ENCODE measurements at places on chromosomes 3 and 15. TPM values are rescaled to one million over a fixed set of nuclear protein-coding genes. Genes with fewer than 3 reads are reported as not detected.

- DNase-seq = no peak
These were observed 37.1 kb upstream of the HDC start for GRCh38 chr15:50302581-50302980.

DNA sequence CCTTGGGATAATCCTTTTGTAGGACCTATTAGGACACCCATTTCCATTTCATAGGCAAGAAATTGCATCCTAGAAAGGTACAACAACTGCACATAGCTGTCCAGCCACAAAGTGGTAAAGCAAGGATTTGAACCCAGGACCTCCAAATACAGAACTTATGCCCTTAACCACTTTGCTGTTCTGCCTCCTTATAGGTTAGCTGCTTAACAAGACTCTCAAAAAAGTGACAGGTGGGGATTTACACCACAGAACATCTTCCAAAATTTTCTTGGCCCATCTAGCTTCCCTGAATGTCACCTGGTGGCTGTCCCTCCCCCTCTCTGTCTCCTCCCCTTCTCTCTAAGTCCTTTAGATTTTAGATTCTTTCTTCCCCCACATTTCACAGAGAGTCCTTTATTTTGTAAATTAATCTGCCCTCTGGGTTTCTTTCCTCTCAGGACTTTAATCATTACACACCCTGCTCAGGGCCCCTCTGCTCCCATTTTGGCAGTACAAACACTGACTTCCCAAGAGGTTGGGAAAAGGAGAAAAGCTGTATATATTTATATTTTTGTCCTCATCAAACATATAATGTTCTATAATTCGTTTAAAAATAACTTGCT, 120.6 kb downstream of the CPNE4 start:
- no peak for DNase-seq

GRCh38 chr3:64166584-64167162, 58.6 kb downstream of the PRICKLE2 start:
- DNase-seq = no peak

- no peak for DNase-seq
These were observed 811.0 kb downstream of the TUSC7 start for GRCh38 chr3:117520582-117520981.

Gene SERPINI2
- total RNA-seq = not detected

DNA sequence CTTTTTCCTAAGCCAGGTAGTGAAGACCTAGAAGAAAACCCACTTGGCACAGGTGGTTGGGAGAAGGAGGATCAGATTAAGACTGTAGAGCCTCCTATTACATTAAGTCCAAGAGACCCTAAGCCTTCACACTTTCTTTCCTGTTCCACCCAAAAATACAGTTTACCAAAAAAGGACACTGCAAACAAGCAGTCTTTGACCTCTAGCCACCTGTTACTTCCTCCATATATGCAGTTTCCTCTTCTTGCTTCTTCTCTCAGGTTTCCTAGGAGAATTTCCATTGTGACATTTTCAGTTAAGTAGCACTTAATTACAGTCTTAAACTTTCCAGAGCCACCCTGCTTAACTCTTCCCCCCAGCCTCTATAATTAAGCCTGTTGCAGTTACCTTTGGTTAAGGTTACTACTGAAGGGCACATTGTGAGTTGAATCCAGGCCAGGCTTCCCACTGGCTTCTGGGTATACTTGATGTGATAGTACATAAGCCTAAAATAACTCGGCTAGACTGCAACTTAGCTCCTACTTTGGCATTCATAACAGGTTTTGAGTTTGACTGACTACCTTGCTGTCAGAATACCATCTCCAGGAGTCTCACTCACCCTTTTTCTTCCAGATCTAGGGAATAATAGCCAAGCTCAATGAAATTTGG, 114.2 kb upstream of the UMPS start:
- DNase-seq = no peak

GRCh38 chr3:142022381-142022780, 127.0 kb downstream of the TFDP2 start:
- no peak for DNase-seq

Gene ACY1
- 21.1 TPM for total RNA-seq

DNA sequence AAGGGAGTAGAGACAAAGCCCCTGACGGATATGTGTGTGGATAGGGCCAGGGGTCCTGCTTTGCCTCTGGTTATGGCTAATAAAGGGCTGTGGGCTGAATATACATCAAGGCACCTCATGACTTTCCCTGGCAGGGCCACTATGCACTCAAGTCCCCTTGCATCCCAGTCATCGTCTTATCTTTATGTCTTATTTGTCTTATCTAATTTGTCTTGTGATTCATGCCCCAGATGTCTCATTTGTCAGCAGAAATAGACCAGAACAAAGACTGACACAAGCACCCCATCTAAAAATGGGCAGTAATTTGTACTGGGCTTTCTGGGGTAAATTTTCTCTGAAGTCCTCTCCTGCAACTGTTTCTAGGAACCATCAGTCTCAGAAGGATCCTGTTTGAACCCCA, 68.6 kb downstream of the ITGA11 start:
- no peak for DNase-seq

DNA sequence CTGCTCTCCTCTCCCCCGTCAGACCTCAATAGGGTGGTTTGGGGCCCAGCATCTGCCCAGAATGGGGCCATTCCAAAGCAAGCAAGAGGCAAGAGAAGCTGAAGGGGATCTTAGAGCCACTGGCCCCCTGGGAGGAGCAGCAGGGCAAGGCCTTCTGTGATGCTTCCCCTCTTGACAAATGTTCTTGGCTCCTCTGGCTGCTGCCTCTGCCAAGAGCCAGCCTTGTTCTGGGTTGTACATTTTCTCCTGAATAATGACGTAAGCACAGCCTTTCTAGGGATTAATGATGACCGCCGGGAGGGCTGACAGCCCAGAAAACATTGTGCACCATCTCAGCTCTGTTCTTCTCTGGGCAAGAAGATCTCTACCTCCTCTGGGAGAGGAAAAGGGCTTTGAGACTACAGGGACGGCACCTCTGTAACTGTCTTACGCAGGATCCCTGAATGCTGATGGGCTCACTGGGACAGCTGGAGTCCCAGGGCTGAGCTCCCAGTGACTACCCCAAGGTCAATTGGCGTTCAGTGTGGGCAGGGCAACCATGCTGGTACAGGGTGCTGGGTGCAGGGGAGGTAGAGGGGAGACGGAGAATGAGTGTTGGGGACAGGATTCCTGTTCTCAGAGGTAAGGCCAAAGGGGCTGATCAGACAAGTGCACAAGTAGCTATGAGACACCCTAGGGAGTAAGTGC, 253.3 kb downstream of the FAM43A start:
- no peak for DNase-seq

- DNase-seq = no peak
These were observed 134.6 kb upstream of the PDZRN3 start for GRCh38 chr3:73759297-73759711.

Gene GNAT1
- not detected for total RNA-seq

Gene IL5RA
- not detected for total RNA-seq

Gene FGF12
- not detected for total RNA-seq

Data from chondrocyte (in vitro differentiated cells).